GM23248 (cell line): ENCODE measurements at places on chromosomes 16 and 17.

GRCh38 chr17:64155751-64156544 lies 26.0 kb upstream of the ERN1 start:
- peak; percentile 8 for DNase-seq

DNA sequence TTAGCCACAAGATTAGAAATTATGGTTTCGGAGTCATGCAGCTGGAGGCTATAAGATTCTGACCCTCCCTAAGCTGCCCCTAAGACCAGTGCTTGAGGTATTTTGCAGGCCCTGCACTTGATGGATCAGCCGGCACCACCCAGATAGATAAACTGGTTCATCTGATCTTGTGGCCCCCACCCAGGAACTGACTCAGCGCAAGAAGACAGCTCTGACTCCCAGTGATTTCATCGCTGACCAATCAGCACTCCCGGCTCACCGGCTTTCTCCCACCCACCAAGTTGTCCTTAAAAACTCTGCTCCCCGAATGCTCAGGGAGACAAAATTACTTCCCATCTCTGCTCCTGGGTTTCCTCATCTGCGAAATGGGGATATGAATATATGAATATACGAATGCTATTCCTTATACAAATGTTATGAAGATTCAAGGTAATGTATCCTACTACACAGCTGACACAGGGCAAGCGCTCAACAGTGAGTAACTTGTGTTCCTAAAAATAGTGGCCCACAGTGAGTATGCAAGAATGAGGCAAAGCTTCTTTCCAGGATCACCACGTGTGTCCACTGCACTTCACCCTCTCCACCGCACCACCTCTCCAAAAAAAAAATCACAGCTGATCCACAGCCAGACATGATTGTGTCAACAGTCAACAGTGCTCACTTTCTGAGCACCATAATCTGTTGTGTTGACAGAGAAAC lies 33.3 kb upstream of the C16orf82 start:
- DNase-seq, result no peak

DNA sequence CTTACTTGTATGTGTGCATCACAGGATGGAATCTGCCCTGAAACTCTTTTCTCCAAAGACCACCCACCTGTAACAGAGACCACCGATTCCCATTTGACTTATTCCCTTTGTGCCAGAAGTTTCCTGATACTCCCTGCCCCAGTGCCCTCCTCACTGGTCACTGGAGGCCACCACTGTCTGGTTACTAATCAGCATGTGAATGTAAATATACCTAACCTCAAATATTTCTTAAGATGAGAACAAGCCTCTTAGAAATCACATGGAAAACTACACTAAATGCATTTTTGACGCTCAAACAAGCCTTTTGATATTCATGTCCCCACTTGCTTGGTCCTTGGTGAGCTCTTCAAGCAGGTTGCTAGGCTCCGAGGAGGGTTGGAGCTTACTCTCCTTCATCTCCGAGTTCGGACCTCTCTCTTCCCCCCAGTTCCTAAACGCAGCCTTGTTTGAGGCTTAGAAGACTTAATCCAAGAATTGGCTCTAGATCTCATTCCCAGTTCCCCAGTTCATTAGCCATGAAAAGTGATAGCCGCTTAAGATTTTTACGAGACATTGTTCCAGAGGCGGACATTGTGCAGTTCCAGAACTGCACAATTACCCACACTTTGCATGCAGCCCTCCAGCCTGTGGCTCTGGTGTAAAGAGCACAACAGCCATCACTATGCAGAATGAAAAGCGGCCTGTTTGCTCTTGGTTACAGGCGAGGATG lies 579.2 kb upstream of the PSMD7 start:
- no peak for DNase-seq

- no peak for DNase-seq
Observed at GRCh38 chr17:59464246-59464645, 101.2 kb upstream of the DHX40 start.

- DNase-seq, result no peak
Observed at GRCh38 chr17:65057531-65058090, 1.1 kb upstream of the GNA13 start.

GRCh38 chr16:76607317-76607716 lies 330.1 kb downstream of the CNTNAP4 start:
- no peak for DNase-seq

GRCh38 chr16:88662222-88662842 lies 559 bp downstream of the MVD start:
- DNase-seq, result peak; percentile 41

- peak; percentile 34 for DNase-seq
Observed at GRCh38 chr16:19715566-19715965, 2.5 kb downstream of the KNOP1 start.

GRCh38 chr17:32960815-32961214 lies 30.8 kb upstream of the SPACA3 start:
- peak; percentile 44 for DNase-seq

- DNase-seq, result peak; percentile 78
Observed at GRCh38 chr17:4420692-4421131, 13.0 kb upstream of the SPNS3 start.

DNA sequence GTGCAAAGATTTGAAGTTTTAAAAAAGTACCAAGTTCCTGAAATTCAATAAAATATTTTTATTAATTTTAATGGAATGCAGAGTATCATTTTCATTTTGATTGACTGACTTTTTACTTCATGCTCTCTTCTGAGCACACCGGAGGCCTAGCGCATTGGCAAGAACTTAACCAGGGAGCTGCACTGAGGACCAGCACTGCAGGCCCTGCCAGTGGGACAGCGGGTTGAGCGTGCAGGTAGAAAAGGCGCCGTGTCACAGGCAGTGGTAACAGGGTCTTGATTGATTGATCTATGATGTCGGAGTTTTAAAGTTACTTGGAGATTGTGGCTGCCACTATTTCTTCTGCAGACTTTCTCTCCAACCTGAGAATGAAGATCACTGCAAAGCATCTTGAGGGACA lies 43.7 kb downstream of the WDR45B start:
- DNase-seq, result no peak

- no peak for DNase-seq
Observed at GRCh38 chr17:44529864-44530263, 26.7 kb upstream of the GPATCH8 start.

DNA sequence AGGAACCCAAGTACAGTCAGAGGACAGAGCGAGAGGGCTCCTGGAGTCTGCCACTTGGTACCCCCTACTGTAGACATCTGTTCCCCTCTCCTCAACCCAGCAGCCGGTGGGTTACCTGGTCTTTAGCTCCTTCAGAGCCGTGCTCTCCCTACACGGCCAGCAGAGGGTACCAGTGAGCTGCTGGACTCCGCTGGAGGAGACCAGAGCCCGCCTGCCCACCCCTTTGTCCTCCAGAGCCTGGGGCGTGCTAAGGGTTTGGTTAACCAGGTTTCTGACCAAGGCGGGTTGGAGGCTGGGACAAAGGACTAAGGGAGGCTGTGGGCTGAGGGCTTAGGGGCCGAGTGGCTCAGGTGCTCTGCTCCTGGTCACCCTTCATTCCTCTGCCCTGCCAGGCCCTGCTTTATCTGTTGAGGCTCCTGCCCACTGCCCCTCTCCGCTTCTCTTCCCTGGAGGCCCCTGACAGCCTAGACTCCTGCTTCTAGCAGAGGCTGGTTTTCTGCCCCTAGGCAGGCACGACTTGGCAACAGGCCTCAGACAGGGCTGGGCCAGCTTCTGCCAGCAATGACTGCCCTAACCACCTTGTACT lies 2.7 kb upstream of the HSD11B2 start:
- DNase-seq, result peak; percentile 78

- peak; percentile 57 for DNase-seq
Observed at GRCh38 chr17:17947966-17948365, 24.2 kb downstream of the TOM1L2 start.

DNA sequence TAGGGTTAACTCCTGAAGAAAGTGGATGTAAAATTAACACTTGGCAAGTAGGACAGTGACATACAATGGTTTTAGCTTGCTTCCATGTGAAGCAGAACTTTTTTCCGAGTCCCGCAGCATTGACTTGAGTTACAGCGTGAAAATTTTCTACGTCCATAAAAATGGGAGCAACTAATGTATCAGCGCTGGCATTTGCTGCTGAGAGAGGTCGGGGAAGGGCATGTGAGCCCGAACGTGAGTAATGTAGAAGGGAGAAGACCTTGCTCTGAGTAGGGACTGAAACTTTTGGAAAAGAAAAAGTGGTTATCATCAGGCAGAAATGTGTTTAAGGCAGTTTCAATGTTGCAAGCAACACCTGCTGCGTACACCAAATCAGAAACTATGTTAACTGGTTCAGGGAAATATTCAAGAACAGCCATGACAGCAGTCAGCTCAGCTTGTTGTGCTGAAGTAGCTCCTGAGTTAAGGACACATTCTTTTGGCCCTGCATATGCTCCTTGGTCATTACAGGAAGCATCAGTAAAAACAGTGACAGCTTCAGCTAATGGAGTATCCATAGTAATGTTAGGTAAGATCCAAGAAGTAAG lies 70.9 kb upstream of the ARL4D start:
- DNase-seq, result peak; percentile 25

- peak; percentile 74 for DNase-seq
Observed at GRCh38 chr17:69523244-69523861, 108.9 kb downstream of the MAP2K6 start.

DNA sequence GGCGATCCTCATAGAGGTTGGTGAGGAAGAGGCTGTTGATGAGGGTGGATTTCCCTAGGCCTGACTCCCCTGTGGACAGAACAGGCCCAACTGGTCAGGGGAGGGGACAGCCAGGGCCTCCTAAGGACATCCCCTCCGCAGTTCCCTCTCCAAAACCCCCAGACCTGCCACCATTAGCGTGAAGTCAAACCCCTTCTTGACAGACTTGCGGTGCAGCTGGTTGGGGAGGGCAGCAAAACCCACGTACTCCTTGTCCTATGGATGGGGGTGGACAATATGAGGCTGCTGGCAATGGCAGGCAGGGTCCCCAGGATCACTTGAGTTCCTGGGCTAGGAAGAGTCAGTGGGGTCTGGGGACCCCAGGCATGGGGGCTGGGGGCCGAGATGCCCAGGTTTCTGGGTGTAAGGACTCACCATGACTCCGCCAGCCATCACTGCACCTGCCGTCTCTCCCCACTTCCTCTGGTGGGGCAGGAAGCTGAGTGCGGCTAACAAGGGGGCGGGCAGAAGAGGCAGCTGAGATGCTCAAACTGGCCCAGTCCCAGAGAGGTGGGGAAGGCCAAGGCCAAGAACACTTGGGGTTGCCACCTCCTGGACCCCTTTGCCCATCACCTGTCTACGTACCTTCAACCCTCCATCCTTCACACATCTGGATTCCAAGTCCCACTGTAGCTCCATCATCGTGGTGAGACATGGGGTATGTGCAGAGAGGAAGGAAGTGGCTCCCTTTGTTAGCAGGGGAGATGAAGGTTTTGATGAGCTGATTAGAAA lies at the start of gene SEPTIN1:
Gene SEPTIN1, minus strand, starts transcription at position 451 of the 771 bp plus-strand sequence. Its CDS starts 19 bp downstream, at position 432.
- DNase-seq, result no peak

GRCh38 chr16:27239906-27240655 lies 28.5 kb downstream of the NSMCE1 start:
- DNase-seq, result no peak

DNA sequence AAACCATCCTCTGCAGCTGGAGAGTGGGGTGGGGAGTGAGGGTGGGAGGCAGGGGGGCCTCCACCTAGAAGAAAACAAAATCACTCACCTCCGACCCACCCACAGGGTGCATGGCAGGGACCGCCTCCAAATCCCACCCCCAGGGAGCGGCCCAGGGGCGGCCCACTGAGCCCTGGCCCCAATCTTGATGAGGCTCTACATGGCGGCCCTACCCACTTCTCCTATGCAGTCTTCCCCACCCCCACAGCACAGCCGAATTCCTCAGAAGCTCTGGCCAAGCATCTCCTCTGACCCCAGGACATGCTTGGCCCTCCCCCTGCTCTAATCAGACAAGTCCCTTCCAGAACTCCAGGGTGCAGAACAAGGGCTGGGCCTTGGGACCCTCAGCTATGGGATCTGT lies 18.2 kb upstream of the FASN start:
- no peak for DNase-seq

GRCh38 chr17:7004398-7005253 lies 7.8 kb upstream of the RNASEK start:
- peak; percentile 74 for DNase-seq

DNA sequence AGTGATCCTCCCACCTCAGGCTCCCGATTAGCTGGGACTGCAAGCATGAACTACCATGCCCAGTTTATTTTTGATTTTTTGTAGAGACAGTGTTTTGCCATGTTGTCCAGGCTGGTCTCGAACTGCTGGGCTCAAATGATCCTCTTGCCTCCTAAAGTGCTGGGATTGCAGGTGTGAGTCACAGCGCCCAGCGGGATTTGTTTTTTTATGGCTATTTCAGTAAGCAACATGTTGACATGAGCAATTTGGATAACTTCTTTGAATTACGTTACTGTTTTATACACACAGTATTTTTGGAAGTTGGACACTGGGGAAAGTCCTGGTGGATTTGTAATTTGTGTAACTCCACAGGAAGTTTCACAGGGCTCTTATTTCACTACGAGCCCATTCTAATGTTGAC lies 18.5 kb upstream of the RHOT1 start:
- DNase-seq, result no peak

DNA sequence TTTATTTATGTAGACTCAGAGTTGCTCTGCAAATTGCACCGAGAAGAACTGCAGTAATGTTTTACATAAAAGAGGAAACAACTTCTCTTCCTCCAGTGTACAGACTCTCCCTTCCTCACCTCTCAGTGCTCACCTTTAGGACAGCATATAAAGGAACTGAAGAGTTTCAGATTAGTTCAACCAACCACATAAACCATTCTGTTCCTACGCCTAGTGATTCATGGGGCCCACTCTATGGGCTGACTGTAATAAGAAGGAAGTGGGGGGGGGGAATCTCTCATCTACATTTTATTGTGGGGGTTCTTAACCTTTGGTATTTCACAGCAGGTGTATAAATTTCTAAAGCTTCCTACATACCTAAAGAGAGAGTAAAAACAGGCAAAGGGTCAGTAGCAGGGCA lies 18.3 kb downstream of the ZSWIM7 start:
- no peak for DNase-seq

- DNase-seq, result peak; percentile 54
Observed at GRCh38 chr17:1762233-1762900, 507 bp downstream of the SERPINF1 start.

DNA sequence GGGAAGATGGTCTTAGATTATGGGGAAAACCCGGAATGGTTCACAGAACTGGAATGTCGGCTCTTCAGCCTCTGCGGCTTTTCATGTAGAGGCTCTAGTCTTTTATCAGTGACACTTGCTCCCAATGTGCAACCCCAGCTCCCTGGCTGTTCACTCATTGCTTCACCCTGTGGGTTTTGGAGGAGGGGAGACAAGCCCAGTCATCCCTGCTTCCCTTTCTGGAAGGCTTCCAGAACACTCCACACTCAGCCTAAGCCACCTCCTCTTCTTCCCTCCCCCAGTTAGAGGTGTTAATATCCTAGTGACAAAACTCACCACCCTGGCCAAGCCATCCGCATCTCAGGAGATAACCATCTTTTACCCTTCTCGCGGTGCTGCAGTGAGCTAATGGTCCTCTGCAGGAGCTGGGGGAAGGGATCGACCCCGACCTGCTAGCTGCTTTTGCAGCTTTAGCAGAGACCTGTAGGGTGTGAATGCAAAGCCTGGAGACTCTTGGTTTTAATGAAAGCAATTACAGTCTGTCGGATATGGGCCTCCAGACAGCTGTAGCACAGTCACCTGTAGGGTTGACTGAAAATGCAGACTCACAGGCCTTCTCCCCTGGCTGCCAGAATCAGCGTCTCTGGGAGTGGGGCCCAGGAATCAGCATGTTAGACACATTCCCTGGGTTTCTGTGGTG lies 24.3 kb upstream of the LASP1NB start:
- DNase-seq, result peak; percentile 98

GRCh38 chr17:63279498-63280230 lies 166.4 kb downstream of the CYB561 start:
- peak; percentile 82 for DNase-seq

GRCh38 chr16:86787538-86787937 lies 209.2 kb downstream of the FOXL1 start:
- no peak for DNase-seq
